ENCODE measurements at places on chromosomes 16 and 17.

GRCh38 chr16:11716336-11716735 is 26.3 kb downstream of the TXNDC11 start:
- no peak for DNase-seq

- no peak for DNase-seq
Observed at GRCh38 chr16:55542459-55543082, 23.9 kb upstream of the CAPNS2 start.

DNA sequence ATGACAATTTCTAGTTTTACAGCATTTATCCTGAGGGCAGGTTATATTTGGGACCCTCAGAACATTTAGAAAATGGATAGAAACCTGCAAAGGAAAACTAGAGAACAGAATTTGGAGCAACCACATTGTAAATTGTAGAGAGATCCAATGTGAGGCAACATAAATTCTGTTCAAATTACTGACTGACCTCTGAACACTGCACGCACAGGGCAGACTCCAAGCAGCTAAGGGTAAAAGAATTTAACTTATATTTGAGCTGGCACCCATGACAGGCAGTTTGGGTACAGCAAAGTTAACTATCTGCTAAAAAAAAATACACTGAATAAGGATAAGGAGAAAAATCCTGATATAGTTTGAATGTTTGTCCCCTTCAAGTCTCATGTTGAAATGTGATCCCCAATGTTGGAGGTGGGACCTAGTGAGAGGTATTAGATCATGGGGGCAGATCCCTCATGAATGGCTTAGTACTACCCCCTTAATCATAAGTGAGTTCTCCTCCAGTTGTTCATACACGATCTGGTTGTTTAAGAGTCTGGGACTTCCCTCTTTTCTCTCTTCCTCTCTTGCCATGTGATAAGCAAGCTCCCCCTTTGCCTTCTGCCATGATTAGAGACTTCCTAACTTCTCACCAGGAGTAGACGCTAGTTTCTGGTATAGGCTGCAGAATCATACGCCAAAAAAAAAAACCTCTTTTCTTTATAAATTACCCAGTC is 75.7 kb downstream of the FBXL20 start:
- no peak for DNase-seq

GRCh38 chr16:57045694-57046381 is 46.5 kb upstream of the CPNE2 start:
- DNase-seq = no peak

DNA sequence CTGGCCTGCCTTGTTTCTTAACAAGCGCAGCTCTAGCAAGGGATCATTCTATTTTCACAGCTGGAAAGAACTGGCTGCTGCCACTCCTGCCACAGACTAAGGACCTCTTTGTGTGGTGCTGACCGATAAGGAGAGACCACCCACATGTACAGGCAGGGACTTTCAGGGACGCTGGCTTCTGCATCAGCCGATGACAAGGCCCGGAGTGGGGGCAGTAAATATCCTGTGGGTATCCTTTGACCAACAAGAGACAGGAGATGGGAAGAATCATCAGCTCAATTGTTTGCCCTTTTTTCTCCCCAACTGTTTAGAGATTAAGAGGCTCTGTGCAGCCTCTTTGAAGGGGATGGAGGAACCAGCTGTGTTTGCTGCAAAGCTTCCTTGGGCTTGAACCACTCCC is 9.2 kb upstream of the ITPRIPL2 start:
- DNase-seq = no peak

DNA sequence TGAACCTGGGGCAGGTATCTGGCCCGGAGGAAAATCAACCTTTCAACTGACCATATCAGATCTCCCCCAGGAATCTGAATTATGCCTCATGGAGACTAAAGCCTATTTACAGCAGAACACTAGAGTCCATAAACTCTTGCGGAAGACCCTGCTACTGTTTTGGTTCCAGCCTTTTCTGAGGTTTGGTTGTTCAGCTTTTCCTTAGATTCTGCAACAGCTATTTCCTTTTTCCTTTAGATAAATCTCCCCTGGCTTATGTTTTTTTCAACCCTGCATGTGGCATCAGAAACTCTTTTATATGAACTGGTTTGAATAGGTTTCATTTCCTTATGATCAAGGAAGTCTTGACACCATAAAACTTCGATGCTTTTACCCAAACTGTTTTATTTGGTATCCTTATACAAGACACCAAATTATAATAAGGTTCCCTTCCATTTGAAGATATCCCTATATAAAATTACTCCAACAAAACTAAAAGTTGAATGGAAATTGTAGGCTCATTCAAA is 13.1 kb downstream of the SPOP start:
- no peak for DNase-seq

- DNase-seq = no peak
Observed at GRCh38 chr16:50228364-50228868, 37.9 kb upstream of the ADCY7 start.

DNA sequence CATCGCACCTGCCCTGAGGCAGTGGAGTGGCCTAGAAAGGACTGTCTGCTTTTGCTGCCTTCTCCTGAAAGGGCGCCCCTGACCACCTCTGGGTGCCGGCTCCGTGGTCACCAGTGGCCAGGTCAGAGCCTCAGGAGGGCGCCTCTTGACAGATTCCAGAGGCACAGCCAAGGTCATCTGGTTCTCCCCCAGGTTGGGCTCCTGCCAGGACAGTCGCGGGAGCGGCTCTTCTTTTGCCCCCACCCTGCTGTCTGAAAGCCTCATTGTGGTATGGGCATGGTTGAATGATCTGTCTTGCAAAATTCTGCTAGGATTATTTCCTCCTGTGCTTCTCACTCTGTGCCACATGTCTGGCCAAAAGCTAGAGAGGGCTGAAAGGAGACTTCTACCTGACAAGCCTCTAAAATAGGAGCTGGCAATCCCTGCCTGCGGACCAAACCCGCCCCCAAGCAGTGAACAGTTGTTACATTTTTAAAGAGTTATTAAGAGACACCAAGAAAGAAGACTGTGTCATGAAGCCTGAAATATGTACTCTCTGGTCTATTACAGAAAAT is 82.8 kb downstream of the SNX29 start:
- DNase-seq = no peak

DNA sequence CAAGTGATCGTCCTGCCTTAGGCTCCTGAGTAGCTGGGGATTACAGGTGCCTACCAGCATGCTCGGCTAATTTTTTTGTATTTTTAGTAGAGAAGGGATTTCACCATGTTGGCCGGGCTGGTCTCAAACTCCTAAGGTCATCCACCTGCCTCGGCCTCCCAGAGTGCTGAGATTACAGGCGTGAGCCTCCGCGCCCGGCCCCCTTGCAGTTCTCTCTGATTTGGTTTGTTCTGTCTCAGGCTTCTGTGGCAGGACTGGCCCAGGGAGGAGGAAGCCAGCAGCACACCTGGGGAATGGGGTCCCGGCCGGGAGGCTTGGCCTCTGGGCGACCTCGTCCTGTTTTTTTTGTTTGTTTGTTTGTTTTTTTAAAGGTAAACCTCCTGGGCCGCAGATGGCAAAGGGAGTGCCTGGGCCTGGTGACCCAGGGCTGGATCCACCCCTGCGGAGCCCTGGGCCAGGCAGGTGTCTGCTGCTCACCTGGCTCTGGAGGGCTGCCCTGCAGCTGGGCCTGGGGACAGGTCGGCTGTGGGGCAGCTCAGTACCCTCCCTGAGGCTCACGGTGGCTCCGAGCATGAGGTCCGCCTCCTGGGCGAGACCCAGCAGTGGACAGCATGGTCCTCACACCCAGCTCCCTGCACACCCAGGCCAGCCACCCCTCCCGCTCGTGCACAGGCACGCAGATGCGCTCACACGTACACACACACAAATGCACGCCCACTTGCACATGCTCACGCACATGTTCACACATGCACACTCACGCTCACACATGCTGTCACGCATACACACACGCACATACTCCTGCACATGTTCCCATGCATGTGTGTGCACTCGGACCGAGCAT is 3.3 kb upstream of the NUDT16L1 start:
- DNase-seq = no peak

DNA sequence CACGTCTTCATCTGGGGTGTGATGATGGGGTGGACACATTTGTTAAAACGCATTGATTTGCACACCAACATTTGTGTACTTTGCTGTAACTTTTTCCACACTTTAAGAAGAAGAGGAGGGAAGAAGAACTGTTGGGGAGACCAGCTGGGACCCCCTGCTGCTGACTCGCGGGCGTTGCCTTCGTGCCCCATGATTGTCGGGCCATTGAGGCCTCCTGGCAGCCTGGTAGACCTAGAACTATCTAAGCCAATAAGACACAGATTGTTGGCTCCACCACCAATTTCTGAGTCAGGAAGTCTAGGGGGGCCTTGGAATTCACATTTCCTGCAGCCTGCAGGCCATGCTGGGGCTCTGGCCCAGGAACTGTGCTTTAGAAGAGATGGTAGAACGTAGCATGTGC is 105.5 kb downstream of the TNFRSF13B start:
- no peak for DNase-seq

- DNase-seq = no peak
Observed at GRCh38 chr16:81481207-81481821, 36.7 kb downstream of the CMIP start.

GRCh38 chr16:21654881-21655280 is 2.5 kb upstream of the IGSF6 start:
- no peak for DNase-seq

GRCh38 chr17:81870131-81870980 is 781 bp downstream of the ARHGDIA start:
- DNase-seq = peak; percentile 19

GRCh38 chr16:73066331-73066926 is 18.5 kb upstream of the ZFHX3 start:
- no peak for DNase-seq

- DNase-seq = no peak
Observed at GRCh38 chr16:50651835-50652438, 29.2 kb downstream of the SNX20 start.

DNA sequence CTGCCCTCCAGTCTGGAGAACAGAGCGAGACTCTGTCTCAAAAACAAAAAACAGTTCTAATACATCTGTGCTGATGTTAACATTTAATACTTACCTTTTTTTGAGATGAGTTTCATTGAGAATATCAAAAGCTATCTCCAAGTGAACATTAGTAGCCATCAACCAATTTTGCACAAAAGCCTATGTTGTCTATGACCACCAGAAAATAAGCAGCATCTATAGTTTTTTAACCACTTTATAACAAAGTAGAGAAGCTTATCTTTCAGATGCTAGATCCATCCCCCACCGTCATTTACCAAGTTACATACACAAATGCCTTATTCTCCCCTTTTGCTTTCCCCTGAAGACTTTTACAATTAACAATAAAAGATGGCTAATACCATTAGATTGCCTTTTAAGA is 4.1 kb downstream of the SRSF1 start:
- DNase-seq = no peak

DNA sequence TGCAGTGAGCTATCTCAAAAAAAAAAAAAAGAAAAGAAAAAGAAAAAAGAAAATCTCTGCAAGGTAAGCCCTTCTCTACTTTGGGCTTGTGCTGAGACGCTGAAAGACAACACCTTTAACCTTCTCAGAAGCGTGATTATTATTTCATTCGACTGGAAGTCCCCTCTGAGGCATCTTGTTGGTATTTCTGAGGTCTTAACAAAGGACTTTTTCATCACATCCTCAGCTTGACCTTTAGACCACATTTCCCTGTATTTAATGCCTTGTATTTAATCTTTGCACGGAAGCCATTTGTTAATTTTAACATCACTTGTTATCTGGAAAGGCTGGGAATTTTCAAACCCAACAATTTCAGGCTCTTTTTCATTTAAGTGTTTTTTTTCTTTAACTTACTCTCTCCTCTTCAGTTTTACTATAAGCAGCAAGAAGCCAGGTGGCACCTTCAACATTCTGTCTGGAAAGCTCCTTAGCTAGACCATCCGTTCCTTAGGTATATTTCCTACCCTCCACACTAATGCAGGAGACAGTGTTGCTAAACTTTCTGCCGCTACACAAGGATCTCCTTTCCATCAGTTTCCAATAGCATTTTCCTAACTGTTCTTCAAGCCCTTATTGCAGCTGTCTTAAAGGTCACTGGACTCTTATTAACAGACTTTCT is 10.3 kb downstream of the KCTD13 start:
- no peak for DNase-seq

- peak; percentile 36 for DNase-seq
Observed at GRCh38 chr17:68437979-68438822, 19.1 kb downstream of the WIPI1 start.

DNA sequence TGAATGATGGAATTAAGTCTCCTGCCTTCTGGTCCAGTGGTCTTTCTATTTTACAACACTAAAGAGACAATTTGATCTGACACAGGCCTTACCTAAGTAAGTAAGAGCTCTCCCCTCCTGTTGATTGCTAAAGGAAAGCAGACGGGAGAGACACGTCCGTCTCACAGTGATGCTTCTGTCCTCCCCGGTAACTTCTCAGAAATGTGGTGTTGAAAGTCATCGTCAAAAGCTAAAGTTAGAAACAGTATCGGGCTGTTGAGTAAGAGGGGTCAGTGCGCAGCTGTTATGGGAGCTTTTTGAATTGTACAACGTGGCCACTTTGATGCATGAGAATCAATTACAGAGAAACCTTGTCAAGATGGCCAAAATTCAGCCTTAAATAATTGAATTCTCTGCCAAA is 1.9 kb upstream of the RBFOX1 start:
- DNase-seq = no peak

DNA sequence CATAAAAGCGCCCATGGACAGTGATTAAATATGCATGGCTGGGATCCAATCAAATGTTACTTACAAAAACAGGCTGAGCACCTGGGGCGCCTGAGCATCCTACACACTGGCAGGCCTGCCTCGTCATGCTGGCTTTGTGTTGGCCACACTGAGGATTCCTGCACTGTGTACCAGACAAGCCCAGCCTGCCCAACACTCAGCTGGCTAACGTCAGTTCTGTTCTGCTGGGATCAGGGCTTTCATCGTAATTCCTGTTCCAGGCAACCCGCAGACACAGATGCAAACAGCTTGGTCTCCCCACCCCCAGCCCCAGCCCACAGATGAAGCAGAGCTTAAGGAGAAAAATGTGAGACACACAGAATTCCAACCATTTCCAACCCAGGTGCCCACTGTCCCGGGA is 30.7 kb downstream of the PIMREG start:
- no peak for DNase-seq

GRCh38 chr16:71479420-71479819 is 9.7 kb downstream of the ZNF19 start:
- DNase-seq = no peak

DNA sequence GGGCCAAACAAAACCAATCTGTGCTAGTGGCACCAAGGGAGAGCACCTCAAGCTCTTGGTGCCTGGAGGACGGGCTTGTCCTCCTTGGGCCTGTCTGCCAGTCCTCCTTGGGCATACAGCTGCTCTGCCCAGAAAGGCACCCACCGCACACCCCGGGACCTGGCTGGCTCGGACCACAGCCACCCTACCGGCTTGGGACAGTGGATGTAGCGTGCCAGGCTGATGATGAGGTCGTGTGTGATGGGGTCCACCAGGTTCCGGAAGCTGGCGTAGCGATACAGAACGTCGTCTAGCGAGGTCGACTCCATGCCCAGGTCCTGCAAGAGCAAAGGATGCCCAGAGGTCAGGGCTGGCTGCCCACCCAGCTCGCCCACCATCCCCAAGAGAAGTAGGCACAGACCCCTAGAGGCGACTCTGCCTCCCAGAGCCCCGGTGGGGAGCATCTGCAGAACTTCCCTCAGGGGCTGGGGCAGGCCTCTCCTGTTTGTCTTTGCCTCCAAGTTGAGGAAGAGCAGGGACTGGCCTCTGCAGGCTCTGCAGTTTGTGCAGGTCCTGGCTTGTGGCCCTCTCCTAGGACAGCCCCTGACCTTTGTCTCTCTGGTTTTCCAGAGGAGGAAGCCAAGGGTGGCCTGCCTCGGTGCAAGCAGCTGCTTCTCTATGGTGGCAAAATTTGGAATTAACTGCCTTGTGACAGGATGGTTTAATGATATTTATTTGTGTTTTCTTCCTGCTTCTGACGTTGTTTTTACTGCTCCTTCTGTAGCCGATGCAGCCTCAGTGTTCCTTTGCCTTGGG is 29.7 kb downstream of the LRRC75A start:
- no peak for DNase-seq

- no peak for DNase-seq
Observed at GRCh38 chr17:39223907-39224777, 1.6 kb downstream of the STAC2 start.
